Stimulated activated CD8-positive, alpha-beta memory T cell treated with anti-CD3 and anti-CD28 coated beads, Interleukin-4, amount 100 ng/mL, for 4 hours (primary cell): ENCODE measurements at places on chromosomes 6 and 20.

DNA sequence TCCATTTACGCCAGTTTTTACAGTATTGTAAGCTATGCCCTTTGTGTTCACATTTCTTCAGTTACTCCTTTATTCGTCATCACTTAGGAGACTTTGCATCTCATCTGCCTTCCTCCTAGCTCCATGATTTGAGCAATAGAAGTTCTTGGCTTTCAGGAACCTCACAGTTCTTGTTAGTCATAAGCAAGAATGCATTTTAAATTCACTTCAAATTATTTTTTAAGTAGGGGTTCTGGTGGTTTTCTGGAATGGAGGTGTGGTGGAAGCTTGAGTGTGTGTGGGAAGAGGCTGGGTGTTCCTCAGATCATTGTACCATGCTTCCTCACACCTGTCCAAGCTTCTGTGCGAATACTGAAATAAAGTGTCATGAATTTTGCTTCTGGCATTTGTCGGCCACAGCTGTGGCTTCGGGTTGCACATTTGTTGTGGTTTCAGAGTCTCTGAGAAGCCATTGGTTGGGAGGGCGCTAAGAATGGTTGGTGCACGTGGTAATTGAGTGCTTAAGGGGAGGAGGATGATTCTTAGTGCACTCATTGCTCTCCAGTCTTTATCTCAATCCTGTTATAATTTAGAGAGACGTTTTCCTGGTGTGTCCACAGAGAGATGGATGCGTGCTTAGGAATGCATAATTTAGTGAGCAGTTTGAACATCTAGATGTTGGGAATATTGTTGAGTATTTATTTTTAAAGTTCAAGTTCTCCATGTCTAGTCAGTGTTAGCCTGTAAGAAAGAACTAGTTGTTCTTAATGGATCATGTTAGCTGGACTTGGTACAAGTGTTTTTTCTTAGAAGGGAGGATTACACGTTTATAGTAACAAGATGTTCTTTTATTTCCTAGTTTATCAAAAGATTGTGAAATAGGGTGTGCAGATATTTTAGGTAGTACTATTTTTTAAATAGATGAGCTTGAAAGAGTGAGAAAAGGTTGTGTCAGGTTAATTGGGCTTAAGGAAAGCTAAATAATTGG, 31.9 kb downstream of the FOXO3 start:
- peak; percentile 21 for DNase-seq

DNA sequence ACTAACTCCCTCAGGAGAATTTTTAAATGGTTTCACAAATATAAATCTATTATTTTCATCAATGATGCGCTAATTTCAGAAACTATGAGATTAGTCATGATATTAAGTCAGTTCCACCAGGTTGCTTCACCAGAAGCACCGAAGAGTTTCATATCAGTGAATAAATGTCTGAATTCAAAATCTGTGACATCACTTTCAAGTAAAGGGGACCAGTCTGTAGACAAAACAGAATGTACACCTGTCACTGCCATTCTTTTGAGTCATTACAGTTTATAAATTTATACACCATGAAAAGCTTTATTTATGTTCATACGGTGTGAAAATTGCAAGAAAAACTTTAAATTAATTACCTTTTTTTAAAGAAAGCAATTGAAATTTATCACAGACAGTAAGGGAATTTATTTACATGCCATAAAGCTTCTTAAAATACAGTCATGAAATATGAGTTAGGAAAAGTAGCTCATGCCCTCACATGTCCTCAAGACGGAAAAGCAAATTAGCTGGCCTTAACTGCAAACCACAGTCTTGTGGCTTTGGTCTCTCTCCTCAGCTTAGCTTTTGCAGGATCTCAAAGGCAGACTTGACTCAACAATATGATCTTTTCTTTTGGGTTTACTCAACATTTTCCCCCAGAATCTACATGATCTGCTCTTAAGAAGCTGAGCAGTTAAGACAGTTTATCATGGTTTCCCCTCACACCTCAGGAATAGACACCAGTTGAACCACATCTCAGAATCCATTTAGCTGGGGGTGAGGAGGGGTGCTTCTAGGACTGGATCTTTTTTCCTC, 177.7 kb upstream of the MCHR2 start:
- DNase-seq = no peak

DNA sequence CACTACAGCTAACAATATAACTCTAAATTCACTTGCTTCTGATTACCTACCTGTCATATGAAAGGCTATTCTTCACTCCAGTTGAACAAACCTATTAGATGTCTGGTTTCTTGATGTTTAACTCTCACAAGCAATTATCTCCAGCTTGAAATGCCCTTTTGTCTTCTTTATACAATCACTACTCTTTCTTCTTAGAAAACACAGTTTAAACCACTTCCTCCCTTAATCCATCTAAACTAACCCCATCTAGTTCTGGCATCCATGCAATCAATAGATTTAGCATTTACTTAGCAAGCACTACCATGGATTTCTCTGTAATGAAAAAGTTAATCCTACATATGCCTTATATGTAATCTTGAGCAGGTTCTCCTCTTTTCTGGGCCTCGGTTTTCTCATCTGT, 127.3 kb downstream of the ATXN1 start:
- no peak for DNase-seq

- no peak for DNase-seq
Observed at GRCh38 chr6:113276601-113277000, 580.5 kb upstream of the MARCKS start.

DNA sequence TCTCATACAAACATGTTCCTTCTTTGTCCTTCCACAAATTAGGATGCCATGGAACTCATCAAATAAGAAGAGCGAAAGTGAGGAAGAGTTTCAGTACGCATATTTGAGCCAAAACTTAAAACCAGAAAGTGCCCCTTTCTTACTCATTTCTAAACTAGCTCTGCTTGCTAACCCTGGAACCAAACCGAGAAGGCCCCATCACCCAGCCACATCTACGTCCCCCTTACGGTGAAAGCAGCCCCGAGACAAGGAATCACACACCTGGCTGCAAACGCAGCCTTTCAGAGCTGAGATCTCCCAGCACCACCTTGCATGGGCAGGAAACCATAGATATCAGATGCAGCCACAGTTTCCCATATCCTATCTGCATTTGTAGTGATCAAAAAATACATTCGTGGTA, 28.5 kb downstream of the TRERF1 start:
- no peak for DNase-seq

- DNase-seq = no peak
Observed at GRCh38 chr6:28661097-28661713, 135.5 kb downstream of the GPX5 start.

DNA sequence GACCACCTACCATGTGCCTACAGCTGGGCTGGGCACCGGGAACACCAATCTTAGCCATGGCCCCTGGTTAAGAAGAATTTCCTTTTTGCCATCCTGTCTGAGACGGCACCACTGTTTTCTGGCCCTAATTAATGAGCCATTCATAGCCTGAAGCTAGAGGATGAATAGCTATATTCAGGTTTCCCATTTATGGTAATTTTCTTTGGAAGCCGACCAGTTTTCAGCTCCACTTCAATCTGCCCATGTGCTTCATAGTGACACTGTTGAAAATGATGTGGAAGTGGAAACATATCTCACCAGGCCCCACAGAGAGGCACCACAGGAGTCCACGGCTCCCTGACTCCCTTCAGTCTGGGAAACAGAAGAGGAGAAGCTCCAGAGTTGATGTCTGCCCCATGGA, 22.6 kb upstream of the ULBP3 start:
- no peak for DNase-seq

DNA sequence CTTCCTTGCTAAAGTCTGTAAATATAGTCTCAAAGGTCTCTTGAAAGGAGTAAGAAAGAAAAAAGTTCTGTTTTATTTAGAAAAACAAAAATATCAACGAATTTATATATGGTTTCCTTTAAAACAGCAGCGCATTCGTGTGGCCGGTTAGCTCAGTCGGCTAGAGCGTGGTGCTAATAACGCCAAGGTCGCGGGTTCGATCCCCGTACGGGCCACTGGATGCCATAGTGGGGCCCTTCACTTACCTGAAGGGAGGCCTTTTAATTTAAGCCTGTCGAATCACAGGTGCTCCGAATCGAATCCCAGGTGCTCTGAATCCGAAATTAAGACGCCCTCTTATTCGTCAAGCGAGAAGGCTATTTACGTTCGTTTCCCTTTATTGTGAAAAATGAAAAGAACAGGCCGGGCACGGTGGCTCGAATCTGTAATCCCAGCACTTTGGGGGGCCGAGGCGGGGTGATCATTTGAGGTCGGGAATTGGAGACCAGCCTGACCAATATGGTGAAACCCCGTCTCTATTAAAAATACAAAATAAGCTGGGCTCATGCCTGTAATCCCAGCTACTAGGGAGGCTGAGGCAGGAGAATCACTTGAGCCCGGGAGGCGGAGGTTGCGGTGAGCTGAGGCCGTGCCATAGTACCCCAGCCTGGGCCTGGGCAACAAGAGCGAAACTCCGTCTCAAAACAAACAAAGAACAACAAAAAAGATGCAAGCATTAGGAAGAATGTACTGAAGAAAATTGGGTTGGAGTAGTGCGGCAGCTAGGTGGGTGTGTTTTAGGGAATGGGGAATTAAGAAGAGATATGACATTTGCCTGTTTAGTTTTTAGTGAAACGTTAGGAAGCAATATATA, 195.8 kb upstream of the ZNF184 start:
- DNase-seq = no peak

GRCh38 chr6:157620944-157621343, 202.1 kb upstream of the SNX9 start:
- DNase-seq = no peak
